ENCODE measurements at places on chromosomes 5 and 9. TPM values are rescaled to one million over a fixed set of nuclear protein-coding genes. Genes with fewer than 3 reads are reported as not detected.

- no peak for DNase-seq
- no peaks in the 10 kb centered on the region for H3K36me3 ChIP-seq
- H3K4me3 ChIP-seq = no peak overlapping the region
- H3K4me1 ChIP-seq = peaks cover 5% of the 10 kb centered on the region
- H3K27me3 ChIP-seq = no peaks in the 10 kb centered on the region
Observed at GRCh38 chr5:69030358-69031062, 63.3 kb upstream of the SLC30A5 start.

GRCh38 chr9:130599625-130600024, 20.2 kb downstream of the FUBP3 start:
- H3K27me3 ChIP-seq = no peaks in the 10 kb centered on the region
- peaks cover 26% of the 10 kb centered on the region for H3K36me3 ChIP-seq
- peaks cover 21% of the 10 kb centered on the region for H3K4me1 ChIP-seq

- DNase-seq = no peak
- H3K4me1 ChIP-seq = peaks cover 88% of the 10 kb centered on the region
- no peaks in the 10 kb centered on the region for H3K36me3 ChIP-seq
- H3K27me3 ChIP-seq = no peaks in the 10 kb centered on the region
Observed at GRCh38 chr5:157823655-157824054, 35.3 kb downstream of the CLINT1 start.

Gene NR5A1
- total RNA-seq = not detected

Gene FAM151B
- 5.7 TPM for total RNA-seq

Gene BARHL1
- total RNA-seq = not detected

DNA sequence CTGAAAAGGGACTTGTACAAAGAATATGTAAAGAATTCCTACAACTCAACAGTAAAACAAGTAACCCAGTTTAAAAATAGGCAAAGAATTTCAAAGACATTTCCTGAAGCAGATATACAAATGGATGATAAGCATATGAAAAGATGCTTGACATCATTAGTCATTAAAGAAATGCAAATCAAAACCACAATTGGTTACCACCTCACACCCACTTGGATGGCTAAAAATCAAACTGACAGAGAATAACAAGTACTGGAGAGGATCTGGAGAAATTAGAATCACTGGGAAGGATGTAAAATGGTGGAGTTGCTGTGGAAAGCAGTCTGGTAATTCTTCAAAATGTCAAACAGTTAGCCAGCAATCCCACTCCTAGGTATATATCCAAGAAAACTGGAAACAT, 12.5 kb upstream of the FOXE1 start:
- H3K4me1 ChIP-seq = peaks cover 7% of the 10 kb centered on the region
- DNase-seq = no peak
- peaks cover 3% of the 10 kb centered on the region for H3K36me3 ChIP-seq
- no peak overlapping the region for H3K4me3 ChIP-seq
- no peak overlapping the region for H3K27ac ChIP-seq

DNA sequence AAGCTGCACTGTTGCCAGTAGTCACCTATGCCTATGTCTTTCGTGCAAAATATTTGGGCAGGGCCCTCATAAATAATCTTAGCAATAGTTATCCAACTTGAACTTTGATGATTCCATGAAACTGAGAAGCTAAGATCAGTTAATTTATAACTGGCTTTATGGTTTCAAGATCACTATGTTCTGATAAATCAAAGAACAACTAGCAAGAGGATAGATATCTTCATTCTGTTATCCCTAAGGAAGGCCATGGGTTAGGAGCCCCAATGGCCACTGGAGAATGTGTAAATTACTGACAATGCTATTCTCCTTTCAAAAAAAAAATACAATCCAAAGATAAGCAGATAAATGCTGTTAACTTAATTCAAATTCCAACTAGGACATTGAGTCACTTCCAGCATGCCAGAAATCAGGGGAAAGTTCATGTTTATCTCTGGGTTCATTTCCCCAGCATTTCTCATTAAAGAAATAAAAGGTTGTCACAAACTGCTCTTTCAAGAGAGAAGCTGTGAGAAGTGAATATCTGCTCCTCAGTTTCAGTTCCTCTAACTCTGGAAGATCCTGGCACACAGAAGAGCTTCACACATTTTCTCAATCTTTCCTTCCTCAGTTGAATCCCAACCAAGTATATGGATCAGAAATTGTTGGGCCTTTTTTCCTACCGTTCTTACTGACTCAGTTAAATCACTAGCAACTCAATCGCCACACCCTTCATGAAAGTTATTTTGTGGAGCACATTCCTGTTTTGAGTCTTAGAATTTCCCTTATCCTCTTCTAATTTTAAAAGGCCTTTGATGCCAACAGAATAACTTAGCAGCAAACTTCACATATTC, 59.6 kb upstream of the SLC1A1 start:
- no peak overlapping the region for H3K4me3 ChIP-seq
- DNase-seq = no peak
- H3K36me3 ChIP-seq = no peaks in the 10 kb centered on the region
- H3K27ac ChIP-seq = no peak overlapping the region
- H3K4me1 ChIP-seq = no peaks in the 10 kb centered on the region

GRCh38 chr5:33817301-33817700, 74.5 kb downstream of the ADAMTS12 start:
- no peak overlapping the region for H3K4me3 ChIP-seq
- DNase-seq = no peak
- H3K36me3 ChIP-seq = peaks cover 6% of the 10 kb centered on the region
- peaks cover 16% of the 10 kb centered on the region for H3K4me1 ChIP-seq
- no peaks in the 10 kb centered on the region for H3K27me3 ChIP-seq

GRCh38 chr5:124457901-124458300, 288.5 kb downstream of the ZNF608 start:
- no peak for DNase-seq
- H3K4me1 ChIP-seq = peaks cover 36% of the 10 kb centered on the region
- no peak overlapping the region for H3K27ac ChIP-seq
- H3K36me3 ChIP-seq = peaks cover 8% of the 10 kb centered on the region
- no peak overlapping the region for H3K4me3 ChIP-seq

DNA sequence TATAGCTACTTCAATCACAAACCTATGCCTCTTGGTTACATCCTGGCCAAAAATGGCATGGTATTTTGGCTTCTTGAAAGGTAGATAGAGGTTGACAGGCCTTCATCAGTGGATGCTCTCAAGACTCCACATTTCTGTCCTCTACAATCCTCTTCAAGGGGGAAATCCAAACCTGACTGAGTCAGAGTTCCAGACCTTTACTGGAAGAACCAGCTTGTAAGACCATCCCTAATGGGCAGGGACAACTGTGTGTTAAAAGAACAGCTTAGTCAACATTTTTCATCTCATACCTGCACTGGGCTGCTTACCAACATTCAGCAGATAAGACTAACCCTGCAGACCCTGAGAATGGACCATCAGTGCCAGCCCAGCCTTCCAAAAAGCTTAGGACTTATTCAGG, 155.7 kb downstream of the CDK5RAP2 start:
- H3K4me1 ChIP-seq = peaks cover 10% of the 10 kb centered on the region
- no peak for DNase-seq
- no peaks in the 10 kb centered on the region for H3K27me3 ChIP-seq
- peaks cover 12% of the 10 kb centered on the region for H3K36me3 ChIP-seq
- no peak overlapping the region for H3K27ac ChIP-seq
- no peak overlapping the region for H3K4me3 ChIP-seq

DNA sequence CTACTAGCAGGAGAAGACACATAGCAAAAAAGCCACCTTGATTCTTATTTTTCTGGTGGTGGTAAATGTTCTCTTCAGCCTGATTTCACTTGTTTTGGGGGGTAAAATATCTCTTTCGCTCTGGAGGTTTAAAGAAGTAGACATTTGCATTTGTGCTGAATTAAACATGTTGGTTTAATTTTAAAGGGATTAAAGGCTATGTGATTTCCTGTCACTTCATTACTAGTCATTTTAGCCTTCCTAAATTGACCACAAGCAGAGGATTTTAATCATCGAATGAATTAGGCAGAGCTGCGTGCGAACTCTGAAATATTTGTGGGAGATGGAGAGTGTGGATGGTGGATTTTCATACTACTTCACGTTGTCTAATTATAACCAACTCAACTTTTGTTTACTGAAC, 4.8 kb downstream of the RASGRF2 start:
- DNase-seq = no peak
- H3K36me3 ChIP-seq = peaks cover 3% of the 10 kb centered on the region
- no peak overlapping the region for H3K4me3 ChIP-seq
- H3K27me3 ChIP-seq = peaks cover 24% of the 10 kb centered on the region

- DNase-seq = no peak
- H3K36me3 ChIP-seq = no peaks in the 10 kb centered on the region
- no peaks in the 10 kb centered on the region for H3K4me1 ChIP-seq
- H3K27me3 ChIP-seq = no peaks in the 10 kb centered on the region
- no peak overlapping the region for H3K4me3 ChIP-seq
- H3K27ac ChIP-seq = no peak overlapping the region
Observed at GRCh38 chr5:10839118-10839517, 78.1 kb upstream of the DAP start.

GRCh38 chr9:6495466-6495865, 82.5 kb downstream of the UHRF2 start:
- H3K36me3 ChIP-seq = peaks cover 16% of the 10 kb centered on the region
- peaks cover 24% of the 10 kb centered on the region for H3K4me1 ChIP-seq
- H3K4me3 ChIP-seq = no peak overlapping the region

Gene OMD
- 148 TPM for total RNA-seq

Gene STOM
- 83.6 TPM for total RNA-seq

Gene GFRA3
- 0.23 TPM for total RNA-seq

GRCh38 chr9:134689321-134690181, 47.9 kb downstream of the COL5A1 start:
- H3K27me3 ChIP-seq = no peaks in the 10 kb centered on the region
- DNase-seq = peak; percentile 68
- H3K4me3 ChIP-seq = no peak overlapping the region
- peak overlapping the region; percentile 41 for H3K27ac ChIP-seq
- H3K36me3 ChIP-seq = peaks cover 31% of the 10 kb centered on the region

GRCh38 chr9:84293001-84293798, 47.4 kb downstream of the SLC28A3 start:
- H3K4me1 ChIP-seq = peaks cover 22% of the 10 kb centered on the region
- no peak for DNase-seq
- no peaks in the 10 kb centered on the region for H3K36me3 ChIP-seq
- no peak overlapping the region for H3K4me3 ChIP-seq
- peaks cover 3% of the 10 kb centered on the region for H3K27me3 ChIP-seq

Measured in chondrocyte (in vitro differentiated cells).